BJ (cell line): ENCODE measurements at places on chromosomes 7 and 10.

- no peak for DNase-seq
Observed at GRCh38 chr7:64113981-64114380, 68.7 kb downstream of the ZNF727 start.

DNA sequence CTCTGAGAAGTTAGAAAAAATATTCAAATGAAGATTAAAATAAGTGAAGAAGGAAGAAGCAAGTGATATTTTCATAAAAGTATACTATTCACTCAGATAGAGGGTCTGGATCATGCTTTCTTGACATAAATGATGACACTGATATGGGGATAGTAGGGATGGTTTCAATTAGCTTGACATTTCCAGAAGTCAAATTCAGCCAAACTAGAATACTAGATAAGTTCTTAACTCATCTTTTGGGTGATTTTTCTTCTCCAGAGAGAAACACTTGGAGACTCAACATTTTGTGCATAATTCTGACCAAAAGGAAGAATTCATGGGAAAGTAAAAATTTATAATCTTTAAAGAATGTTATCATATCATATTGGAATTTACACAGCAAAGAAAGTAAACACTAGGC, 152.0 kb upstream of the LRGUK start:
- no peak for DNase-seq

GRCh38 chr10:88232029-88232895, 350.9 kb downstream of the RNLS start:
- no peak for DNase-seq

- DNase-seq, result no peak
Observed at GRCh38 chr7:480531-481218, 39.0 kb downstream of the PDGFA start.

DNA sequence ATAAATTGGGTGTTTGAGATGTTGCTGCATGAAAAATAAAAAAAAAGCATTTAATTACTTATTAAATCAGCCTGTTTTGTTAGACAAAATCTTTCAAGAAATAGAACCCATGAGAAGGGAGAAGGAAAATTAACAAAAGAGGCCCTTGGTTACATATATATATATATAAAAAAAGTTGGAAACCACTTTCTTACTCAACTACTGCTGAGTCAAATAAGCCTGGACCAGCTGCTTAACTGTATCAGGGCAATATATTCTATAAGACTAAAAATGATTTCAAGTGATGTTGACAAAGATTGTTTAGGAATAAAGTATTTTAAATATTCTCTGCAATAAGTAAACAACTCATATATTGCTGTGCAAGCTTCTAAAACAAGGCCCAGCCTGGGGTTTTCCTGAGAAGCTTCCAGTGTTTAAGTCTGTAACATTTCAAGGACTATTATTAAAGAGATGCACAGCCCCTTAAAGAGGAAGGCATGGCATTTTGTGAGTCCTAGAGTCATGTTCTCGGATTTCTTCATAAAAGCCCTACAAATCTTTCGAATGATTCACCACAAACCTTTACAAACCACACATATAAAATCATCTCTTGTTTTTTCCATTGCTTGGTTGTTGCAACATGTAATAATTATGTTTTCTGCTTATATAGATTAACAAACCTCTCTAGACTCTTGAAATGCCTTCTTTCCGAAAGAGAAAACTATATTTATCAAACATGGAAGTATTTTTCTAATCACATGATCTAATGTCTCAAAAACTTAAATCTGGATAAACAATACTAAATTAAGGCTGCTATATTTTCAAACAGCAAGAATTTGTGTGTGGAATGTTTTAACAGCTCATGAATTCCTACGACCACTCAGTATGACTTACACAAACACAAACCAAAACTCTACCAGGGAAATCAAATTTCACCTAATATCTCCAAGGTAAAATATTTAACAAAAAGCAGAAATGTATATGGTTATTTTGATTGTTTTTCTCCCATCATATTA, 14.3 kb downstream of the JAZF1 start:
- DNase-seq, result peak; percentile 78

DNA sequence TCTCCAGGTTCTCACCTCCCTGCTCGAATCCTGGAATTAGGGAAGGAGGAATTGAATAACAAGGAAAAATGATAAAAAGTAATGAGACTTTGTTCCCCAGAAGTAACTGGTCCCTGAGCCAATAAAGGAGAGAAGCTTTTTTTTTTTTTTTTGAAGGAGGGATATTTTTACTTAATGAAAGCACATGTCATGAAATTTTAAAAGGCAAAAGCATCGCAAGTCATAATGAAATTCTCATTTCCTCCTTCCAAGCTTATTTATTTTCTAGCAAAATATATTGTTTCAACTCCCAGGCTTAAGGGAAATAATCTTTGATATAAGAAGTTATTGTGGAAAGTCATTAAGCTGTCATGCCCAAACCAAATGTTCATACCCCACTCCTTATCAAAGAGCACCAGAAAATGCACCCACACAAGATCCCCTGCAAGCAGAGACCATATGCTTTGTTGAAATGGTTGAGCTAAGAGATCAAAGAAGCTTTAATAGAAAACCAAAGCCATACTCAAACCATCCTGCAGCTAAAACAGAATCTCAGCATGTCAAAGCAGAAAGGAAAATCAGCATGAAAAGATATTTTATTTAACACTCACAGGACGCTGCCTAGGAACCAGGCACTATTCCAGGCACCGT, 16.7 kb upstream of the ABCC2 start:
- DNase-seq, result no peak

GRCh38 chr7:76294344-76295024, 8.0 kb upstream of the HSPB1 start:
- peak; percentile 71 for DNase-seq

GRCh38 chr7:131046246-131046645, 281.4 kb upstream of the MKLN1 start:
- DNase-seq, result no peak

DNA sequence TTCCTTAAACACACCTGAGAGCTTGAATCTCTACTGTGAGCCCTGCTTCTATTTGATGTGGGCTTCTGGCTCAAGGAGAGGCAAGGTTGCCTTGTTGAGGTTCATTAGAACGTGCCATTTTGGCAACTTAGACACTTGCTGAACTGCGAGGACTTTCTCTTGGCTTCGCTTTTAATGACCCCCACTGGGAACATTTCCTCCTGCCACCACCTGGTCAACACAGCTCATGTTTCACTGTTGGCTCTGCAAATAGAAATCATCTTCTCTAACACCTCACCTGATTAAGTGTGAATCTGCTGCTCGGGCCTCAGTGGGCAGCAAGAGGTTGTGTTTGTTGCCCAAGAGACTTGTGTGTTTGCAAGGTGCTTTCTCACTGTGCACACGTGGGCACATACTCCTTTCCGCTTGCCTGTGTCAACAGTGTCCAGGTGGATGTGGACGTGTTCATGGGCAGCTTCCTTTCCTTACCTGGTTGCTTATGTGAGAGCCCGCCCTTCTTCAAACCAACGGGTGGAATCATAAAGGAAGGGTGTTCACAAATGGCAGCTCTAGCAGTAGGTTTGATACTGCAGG, 147.0 kb downstream of the NRP1 start:
- DNase-seq, result no peak

DNA sequence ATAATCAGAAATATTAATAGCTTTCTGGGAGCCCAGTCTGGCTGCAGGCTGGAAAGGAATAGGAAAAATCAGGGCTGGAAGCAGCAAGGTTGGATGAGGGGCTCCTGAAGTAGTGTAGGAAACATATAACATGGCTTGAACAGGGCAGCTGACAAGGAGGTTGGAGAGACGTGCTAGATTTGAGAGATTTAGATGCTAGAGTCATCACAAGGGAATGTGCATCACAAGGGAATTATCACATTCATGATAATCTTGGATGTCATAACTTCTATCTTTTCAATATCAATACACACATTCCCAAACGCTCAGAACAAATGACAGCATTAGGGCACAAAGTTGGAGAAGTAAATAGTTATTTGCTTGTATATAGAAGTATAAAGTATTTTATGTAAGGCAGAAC, 120.9 kb upstream of the EGFR start:
- DNase-seq, result no peak

DNA sequence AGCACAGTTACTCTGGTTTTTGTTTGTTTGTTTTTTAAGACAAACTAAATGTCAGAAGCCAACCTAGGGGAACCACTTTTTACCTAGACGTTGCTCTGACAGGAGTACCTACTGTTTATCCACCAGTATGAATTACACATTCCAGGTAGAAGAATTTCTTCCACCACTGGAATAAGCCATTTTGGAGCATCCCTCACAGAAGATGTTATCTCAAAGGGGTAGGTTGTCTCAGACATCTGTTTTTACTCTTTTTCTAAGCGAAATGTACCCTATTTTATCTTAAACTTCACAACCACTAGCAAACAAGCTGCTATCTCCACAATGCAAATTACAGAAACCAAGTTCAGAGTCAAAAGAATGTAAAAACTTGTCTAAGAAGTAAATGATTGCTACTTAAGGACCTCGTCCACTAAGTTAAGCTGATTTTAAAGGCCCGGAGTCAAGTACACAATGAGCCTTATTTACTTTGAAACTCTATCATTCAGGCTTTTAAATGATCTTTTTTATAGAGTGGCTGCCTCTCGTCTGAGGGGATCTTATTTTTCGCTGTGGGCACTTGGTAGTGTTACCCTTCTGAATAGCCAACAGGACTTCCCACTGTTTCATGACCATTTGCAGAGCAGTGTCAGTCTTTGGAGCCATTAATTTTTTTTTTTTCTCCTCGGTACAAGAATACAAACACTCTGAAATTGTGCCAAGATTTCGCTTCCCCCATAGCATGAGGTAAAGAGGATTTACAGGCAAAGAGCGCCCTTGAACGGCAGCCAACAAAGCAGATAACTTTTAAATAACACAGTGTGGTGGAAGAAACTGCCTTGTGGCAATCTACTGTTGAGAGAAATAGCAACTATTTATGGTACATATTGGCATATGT, 15.7 kb upstream of the ARMC3 start:
- DNase-seq, result no peak

DNA sequence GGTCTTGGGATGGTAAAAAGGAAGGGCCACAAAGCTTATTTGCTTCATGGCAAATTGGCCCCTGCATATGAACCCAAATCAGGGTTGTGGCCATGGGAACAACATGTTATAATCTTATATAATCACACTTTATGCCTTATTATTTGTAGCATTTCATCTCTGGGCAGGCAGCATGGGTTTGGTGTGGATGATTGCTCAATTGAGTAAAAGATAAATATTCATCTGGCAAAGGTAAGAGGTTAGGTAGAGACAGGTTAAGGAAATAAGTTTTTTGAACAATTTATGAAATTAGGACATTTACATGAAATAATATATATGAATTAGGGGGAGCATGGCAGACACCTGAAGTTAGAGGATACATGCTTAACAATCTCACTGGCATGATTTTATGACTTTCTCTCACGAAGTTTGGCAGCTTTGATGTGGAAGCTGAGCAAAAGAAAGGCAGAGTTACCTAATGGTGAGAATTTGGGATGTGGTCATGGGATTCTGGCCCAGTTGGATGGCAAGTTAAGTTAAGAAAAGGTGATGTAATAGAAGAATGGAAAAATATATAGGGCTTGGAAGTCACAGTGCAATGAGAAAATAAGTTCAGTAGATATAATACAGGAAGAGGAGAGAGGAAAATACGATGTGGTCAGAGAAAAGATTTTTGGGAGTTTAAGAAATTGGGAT, 88.1 kb upstream of the FAM3C start:
- DNase-seq, result no peak

GRCh38 chr7:158013085-158013668, 574.4 kb downstream of the PTPRN2 start:
- no peak for DNase-seq

GRCh38 chr7:125467996-125468854, 538.6 kb upstream of the POT1 start:
- no peak for DNase-seq

DNA sequence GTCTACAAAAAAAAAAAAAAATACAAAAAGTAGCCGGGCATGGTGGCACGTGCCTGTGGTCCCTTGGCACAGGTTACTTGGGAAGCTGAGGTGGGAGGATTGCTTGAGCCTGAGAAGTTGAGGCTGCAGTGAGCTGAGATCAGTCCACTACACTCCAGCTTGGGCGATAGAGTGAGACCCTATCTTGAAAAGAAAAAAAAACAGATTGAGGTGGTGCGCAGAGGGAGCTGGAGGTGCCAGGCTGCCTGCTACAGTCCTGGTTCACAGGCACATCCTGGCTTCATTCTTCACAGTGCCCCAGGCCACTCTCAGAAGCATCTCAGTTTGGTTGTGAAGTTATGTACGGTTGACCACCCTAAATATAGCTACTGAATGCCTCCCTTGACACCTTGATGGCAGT, 4.8 kb downstream of the MMP21 start:
- DNase-seq, result no peak

DNA sequence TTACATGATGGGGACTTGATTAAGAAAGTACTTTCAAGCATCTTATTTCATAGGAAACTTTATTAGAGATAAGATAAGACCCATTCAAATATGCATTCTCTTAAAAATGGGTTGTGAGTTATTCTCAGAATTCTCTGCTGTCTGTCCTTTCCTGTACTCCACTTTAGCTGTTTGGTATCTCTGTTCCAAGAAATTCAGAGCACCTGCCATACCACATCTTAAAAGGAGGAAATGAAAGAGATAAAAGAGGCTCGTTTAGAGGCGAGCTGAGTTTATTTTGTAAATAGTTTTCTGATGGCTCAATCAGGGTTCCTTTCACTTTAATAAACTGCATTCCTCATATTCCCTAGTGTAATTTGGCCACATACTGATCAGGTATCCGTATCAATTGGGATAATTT, 87.2 kb downstream of the MDFIC start:
- no peak for DNase-seq

- no peak for DNase-seq
Observed at GRCh38 chr7:155108144-155108901, 38.2 kb downstream of the HTR5A start.

DNA sequence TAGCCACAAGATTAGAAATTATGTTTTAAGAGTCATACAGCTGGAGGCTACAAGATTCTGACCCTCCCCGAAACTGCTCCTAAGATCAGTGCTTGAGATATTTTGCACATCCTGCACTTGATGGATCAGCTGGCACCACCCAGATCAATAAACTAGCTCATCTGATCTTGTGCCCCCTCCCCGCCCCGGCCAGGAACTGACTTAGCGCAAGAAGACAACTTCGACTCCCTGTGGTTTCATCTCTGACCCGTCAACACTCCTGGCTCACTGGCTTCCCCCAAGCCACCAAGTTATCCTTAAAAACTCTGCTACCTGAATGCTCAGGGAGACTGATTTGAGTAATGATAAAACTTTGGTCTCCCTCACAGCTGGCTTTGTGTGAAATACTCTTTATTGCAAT, 73.5 kb upstream of the NPSR1 start:
- no peak for DNase-seq

DNA sequence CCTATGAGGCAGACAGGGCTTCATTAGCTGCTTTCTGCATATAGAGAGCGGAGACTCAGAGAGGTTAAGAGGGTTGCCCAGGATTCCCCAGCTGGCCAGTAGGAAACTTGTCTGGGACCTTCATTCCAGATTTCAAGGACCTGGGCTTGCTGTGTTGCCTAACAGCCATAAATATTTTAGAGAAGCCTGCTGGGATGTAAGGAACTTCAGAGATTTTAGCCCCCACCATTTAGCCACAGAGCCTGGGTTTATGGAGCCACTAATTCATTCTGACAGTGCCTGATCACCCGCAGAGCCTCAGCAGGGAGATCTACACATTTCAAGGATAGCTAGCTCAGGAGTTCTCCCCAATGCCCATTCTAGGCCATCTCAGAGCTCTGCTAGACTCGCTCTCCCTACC, 56.6 kb upstream of the TRUB1 start:
- DNase-seq, result no peak

GRCh38 chr10:49760789-49761188, 1.3 kb downstream of the OGDHL start:
- no peak for DNase-seq

- DNase-seq, result no peak
Observed at GRCh38 chr7:137933270-137934017, 68.4 kb downstream of the CREB3L2 start.
